ENCODE measurements at places on chromosomes 1 and 21.
A peak's percentile ranks its signal among the peaks of the same experiment; 100 is the strongest.

DNA sequence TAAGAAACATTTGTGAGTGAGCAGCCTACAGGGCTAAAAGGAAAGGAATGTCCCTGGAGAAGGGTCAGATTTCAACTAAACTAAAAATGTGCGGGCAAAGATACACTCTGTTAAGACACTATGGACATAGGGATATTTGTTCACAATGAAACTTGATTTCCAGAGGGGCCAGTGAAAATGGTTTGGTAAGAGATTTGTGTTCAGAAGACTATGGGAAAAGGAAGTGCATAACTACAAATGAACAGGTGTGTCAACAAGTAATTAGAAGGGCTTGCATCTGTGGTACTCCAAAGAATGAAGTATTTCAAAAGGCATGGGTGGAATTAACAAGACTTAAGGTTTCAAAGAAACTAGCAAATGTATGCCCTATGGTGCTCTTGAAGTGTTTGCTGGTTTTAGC, 60.4 kb downstream of the NME7 start:
- DNase-seq: no peak

- DNase-seq: no peak
These were observed 33.5 kb downstream of the KCNC4 start for GRCh38 chr1:110243574-110243973.

- DNase-seq: no peak
These were observed 119.4 kb downstream of the SLC16A1 start for GRCh38 chr1:112836642-112837041.

DNA sequence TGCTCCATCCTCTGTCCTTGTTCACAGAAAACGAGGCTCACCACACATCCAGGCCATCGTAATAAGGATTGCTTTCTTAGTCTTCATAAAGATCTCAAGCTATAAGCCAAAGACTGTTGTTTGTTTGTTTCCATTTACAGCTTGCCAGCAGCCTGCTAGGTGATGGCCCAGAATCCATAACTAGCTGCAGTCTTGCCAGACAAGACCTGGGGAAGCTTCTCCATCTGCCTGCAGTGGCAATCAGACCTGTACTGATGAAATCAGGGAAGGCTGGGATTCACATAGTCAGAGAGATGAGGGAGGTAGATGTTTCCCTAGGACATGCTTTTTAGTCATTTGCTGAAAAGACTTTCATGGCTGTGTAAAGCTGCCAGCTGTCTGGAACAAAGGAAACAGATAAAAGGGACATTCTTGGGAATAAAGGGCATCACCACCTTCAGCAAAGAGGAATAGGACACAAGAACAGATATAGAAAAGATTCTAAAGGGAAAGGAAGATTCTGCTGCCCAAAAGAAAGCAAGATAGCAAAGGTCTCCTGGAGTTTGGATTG, 51.0 kb downstream of the MT1HL1 start:
- no peak for DNase-seq

DNA sequence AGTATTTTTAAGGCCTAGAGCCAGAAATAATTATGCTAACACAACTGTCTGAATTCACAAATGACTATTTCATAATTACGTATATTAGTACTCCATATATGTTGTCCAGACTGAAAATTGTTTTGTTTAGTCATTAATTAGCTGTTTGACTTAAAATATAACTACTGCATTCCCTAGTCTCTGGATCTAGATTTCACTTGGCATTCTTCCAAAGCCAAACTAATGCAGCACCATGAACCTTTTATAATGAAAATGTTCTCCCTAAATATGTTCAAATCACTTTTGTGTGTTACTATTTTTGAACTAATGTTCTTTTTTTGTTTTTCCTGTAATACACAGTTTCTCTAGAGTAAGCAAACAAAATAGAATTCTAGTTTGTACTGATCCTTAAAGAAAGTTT, 46.1 kb downstream of the CAMTA1 start:
- no peak for DNase-seq

DNA sequence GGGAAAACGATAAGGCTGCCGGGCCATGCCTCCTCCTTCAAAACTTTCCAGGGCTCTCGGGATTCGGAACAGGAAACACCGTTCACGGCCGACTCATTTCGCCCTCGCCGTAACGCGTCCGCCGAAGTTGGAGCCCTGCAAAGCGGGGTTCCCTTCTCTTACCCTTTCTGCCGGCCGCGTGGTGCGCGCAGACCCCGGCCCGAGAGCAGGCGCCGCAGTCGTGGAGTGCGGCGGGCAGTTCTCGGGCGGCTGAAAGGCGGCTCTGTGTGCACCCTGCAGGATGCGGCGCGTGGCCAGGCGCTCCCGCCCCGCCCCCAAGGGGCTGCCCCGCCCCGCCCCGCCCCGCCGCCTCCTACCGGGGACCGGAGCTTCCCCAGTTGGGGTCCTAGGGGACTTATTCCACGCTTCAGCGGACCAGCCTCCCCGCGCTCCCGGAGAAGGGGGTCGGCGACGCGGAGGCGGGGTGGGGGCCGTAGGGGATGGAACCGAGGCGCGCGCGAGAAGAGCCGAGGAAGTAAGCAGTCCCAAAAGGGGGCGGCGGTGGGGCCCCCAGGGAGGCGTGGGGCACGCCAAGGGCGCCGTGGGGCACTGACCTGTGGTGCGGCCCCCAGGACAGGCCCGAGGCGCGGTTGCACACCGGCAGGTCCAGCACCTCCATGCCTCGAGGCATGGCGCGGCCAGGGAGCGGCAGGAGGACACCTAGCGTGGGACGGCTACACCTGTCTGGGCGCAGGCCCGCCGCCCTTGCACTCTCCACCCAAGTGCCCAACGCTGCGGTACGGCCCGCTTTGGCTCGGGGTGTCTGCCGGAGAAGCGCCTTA, at the start of gene MCOLN2:
Gene MCOLN2, minus strand, starts transcription at position 268 of the 821 bp plus-strand sequence. Its CDS starts 241 bp downstream, at position 27.
- DNase-seq: peak; percentile 23

- no peak for DNase-seq
These were observed 126.2 kb downstream of the RASAL2 start for GRCh38 chr1:178220094-178220493.

DNA sequence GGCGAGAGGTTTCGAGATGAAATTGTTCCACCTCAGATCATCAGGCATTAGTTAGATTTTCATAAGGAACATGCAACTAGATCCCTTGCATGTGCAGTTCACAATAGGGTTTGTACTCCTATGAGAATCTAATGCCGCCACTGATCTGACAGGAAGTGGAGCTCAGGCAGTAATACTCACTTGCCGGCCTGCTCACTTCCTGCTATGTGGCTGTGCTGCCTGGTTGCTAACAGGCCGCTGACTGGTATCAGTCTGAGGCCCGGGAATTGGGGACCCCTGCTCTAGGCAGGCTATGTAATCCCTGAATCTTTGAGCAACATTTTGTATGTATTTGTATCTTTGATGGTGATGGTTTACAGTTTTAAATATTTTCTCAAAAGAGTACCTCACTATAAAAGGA, 32.5 kb downstream of the XKR8 start:
- peak; percentile 47 for DNase-seq
